ENCODE measurements at places on chromosomes 6 and 20.
A peak's percentile ranks its signal among the peaks of the same experiment; 100 is the strongest.

GRCh38 chr6:1986454-1987243 lies 258.8 kb downstream of the GMDS start:
- peak; percentile 67 for ATAC-seq

DNA sequence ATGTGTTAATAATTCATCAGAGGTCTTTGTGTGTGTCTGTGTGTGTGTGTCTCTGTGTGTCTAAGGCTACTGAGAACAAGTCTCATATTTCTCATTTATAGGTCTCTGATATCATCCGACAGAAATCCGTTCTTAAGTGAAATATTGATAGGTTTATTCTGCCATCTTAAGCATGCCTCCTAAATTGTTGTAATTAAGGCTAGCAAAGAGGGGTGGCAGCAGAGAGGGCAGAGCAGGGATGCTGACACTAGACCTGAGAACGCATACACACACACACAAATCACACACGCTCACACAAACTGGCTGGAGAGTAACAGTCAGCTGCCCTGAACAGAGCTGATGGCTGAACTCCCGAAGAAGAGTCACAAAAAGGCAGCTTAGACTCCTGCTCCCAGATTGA lies 84.9 kb upstream of the LRFN2 start:
- no peak for ATAC-seq

DNA sequence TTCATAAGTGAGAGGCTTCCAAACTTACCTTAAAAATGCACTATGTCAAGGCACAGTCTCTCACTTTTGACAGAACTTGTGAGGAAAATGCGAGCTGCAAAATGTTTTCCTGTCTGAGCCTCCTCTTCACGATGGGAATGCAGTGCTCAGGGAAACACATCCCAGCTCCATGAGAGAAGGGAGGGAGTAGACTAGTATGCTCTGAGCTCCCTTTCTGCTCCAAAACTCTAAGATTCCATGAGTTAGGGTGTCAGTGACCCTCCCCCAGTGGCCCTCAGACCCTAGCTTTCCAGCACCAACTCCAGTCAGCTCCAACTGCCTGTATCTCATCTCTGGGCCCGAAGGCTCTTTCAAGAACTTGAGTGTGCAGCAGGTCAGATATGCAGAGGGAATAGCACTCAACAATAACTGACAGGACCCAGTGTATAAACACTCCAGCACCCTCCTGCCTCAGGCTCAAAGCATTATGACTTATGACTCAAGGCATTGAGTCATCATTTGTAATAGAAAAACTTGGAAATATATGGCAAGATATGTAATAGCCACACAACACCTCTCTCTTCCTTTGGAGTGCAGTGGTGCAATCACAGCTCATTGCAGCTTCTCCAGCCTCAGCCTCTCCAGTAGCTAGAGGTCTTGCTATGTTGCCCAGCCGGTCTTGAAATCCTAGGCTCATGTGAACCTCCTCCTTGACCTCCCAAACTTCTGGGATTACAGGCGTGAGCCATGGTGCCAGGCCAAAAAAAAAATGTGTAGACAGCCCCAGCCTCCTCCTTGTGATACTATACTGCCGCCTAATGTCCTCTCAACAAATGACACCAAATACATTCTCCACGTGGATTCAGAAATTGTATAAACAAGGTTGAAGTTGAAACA lies 16.7 kb upstream of the ENTPD6 start:
- ATAC-seq = peak; percentile 89

- ATAC-seq = peak; percentile 71
These were observed at the start of gene PRDM1 for GRCh38 chr6:106085984-106086813. Gene PRDM1, plus strand, starts transcription at chr6:106086336. Its CDS starts 218 bp downstream, at chr6:106086554.
